Cortex of kidney (tissue), 1 donor: ENCODE measurements at places on chromosomes 4 and X.

- DNase-seq: no peak
These were observed 453.6 kb upstream of the EPHA5 start for GRCh38 chr4:66123831-66124413.

DNA sequence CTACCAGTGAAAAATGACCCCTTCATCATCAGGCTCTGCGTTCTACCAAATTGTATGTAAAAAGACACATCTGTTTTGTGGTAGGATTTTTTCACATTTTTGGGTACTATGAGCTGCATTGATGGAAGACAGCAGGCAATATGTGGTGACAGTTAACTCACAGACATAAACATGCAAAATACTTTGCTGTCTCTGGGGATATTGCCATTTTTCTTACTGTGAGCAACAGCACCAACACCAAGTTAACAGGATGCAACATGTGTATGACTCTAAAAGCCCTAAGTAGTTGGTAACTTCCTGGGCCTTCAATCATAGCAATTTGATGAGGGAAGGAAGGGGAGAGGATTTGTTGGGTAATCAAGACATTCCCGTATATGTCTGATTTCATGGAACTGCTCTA lies 56.4 kb upstream of the DRP2 start:
- DNase-seq: no peak

DNA sequence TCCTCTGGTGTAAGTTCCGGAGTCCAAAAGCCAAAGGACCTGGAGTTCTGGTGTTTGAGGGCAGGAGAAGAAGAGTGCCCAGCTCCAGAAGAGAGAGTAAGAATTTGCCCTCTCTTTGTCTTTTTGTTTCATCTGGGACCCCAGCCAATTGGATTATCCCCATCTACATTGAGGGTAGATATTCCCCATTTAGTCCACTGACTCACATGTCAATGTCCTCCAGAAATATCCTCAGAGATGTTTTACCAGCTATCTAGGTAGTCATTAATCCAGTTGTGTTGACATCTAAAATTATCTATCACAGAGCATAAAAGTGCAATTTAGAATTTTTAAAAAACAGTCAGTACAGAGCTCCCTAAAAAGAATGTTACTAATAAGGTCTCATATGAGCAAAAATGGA lies 132.9 kb upstream of the TMEM47 start:
- DNase-seq: no peak

GRCh38 chr4:109295081-109295480 lies 7.4 kb downstream of the COL25A1 start:
- DNase-seq: no peak

DNA sequence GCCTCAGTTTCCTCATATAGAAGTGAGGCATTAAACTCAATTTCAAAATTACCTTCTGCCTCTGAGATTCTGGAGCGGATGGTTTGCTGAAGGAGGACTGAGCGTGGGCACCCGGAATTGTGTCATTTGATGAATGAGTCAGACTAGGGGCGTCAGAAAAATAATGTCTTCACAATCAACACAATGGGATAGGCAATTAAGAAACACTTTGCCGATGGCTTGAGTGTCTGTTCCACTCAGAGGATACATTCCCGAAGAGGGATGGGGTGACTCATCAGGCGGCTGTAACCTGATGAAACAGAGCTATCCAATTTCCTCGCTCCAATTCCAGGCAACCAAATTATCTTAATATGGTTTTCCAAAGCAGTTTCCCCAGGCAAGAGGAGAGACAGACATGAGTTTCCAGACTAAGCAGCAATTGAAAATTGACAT lies 1.2 kb upstream of the CHRNA9 start:
- DNase-seq: no peak

GRCh38 chr4:175536852-175537453 lies 275.1 kb downstream of the GPM6A start:
- no peak for DNase-seq

- DNase-seq: peak; percentile 8
These were observed at the start of gene C1GALT1C1 for GRCh38 chrX:120629667-120630537. TSS of gene C1GALT1C1 (minus strand) at chrX:120630054. CDS start at chrX:120627166, 2,888 bp downstream.

DNA sequence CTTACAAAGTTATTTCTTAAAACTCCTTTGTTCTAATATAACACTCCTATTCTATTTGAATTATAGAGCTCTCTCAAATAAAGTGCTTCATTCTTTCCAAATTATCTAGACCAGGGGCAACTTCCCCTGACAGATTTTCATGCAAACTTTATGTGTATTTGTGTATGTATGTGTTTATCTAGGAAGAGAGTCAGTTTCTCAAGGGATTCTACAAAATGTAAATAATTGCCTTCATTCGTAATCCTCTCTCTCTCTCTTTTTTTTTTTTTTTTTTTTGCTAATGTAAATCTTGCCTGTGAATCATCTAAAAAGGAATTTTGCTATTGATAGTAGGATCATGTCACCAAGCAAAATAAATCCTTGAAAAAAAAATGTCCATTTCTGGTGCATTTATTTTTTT lies 38.9 kb upstream of the RBPJ start:
- no peak for DNase-seq

- DNase-seq: no peak
These were observed 1111.8 kb upstream of the LCORL start for GRCh38 chr4:19133315-19133714.

GRCh38 chr4:138891631-138892031 lies 124.0 kb upstream of the NOCT start:
- DNase-seq: no peak

- DNase-seq: no peak
These were observed 13.4 kb downstream of the TRPC3 start for GRCh38 chr4:121938282-121939092.

DNA sequence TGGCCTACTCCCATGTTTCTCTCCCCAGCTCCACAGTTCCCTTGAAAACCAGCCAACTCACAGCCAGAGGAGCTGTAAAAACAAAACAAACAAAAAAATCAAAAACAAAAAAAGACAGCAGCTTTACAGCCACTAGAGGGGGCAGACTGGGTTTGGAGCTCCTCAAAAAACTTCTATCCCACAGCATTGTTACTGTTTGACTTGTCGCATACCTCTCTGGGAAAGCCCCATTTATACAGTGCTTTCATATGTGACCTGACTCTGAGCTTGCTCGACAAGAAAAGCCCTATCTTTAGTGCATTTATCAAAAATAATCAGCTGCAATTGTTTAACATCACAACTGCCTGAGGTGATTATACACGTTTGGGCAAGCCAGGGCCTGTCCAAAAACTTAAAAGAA lies 21.6 kb downstream of the TSPAN6 start:
- DNase-seq: no peak

DNA sequence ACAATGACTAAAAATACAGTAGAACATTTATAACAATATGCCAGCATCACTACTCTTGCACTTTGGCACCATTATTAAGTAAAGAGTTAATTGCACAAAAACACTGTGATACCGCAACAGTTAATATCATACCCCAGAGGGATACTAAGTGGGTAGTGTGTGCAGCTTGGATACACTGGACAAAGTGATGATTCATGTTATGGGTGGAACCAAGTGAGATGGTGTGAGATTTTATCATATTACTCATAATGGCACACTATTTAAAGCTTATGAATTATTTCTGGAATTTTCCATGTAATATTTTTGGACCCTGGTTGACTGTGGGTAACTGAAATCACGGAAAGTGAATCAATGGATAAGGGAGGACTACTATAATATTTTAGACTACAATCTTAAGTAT lies 265.3 kb downstream of the PCDH18 start:
- no peak for DNase-seq

- DNase-seq: no peak
These were observed 6.6 kb downstream of the PAK3 start for GRCh38 chrX:111102636-111103035.

DNA sequence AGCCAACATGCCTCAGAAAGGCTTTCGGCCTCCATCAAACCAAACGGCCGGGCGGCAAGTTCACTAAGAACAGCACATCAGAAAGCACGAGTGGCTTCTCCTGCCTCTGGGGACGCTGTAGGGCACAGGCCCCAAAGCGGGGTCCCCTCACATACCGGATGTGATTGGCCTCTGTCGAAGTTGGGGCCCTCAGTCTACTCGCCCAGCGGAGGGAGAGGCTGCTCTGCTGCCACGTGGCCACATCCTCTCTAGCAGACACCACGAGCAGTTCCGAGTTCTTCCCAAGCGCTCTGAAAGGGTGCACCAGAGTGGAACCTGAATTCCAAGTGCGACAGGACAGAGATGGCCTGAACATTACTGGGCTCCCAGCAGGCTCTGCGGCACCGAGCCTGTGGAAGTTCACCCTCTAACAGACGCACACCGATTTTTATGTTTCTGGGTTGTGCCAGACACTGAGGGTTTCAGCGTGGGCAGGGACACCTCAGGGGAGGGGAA lies 21.1 kb downstream of the NOP14 start:
- DNase-seq: no peak

DNA sequence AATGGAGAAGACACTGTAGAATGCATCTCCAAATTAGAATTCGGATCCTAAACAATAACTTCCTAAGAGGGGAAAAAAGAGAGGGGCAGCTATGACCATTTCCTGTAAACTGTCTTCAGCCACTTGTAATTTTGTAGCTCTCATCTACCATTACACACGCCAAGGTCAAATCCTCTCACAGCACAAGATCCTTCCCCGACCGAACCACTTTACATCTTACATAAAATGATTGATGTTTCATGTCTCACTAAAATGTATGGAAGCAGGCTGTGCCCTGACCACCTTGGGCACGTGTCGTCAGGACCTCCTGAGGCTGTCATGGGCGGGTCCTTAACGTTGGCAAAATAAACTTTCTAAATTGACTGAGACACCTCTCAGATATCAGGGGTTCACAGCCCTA lies 24.1 kb upstream of the PBDC1 start:
- no peak for DNase-seq

DNA sequence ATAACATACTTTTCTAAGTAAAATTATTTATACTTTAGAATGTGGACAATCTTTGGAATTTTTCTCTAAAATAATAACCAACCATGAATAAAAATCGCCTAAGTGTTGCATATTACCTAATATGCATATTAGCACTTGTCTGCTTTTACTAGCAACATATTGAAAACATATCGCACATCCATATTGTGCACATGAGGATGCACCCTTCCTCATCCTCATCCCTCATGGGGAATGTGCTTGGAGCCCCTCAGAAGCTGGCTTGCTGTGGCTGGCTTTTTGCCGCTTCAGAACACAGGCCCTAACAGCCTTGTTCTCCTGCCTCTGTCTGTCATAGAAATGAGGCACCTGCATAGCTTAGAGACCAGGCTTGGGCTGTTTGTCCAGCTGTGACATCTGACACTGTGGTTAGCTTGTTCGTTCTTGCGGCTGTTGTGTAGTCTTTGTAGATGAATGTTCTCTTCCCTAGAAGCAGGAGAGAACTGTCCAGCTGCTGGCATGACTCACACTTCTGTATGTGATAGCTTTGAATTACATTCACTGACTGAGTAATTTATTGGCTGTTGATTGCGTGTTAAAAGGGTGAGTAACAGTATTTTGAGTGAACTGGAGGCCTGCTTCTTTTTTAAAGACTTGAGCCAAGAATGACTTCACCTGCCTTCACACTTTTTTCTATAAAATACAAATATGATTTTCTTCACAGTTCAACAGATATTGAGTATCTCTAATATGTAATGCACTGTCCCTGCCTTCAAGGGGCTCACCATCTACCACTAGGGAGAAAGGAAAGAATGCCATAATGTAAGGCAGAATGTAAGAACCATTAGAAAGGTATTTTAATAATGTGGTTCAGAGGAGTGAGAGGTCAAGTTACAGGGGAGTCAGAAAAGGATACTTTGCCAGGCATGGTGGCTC lies 81.9 kb downstream of the HMGB2 start:
- no peak for DNase-seq

GRCh38 chr4:154953691-154954090 lies 172.6 kb downstream of the RBM46 start:
- no peak for DNase-seq

DNA sequence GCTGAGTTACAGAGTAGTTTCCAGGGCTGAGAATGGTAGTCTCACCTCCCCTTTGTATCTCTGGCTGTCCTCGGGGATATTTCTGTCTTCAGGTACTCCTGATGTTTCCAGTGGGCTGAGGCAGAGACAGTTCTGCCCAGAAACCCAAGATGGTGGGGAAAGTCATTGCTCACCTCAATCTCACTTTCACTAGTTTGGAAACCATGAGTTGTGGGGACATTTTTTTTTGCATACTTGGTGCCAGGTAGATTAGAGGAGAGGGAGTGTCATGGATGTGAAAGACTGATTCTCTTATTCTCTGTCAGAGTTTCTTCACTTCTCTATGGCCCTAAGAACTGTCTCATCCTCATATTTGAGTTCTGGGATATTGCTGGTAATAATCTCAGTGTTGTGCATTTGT lies 708.6 kb upstream of the MAGEB2 start:
- DNase-seq: no peak
